Endothelial cell of coronary artery (primary cell): ENCODE measurements at places on chromosomes 7 and 10. TPM values are rescaled to one million over a fixed set of nuclear protein-coding genes. Genes with fewer than 3 reads are reported as not detected.

ZNF804B gene
- total RNA-seq, result under 0.01 TPM in 1 of 2 replicates, not detected in the other

PKD2L1 gene
- not detected in 2 replicates for total RNA-seq

CALHM1 gene
- not detected in 2 replicates for total RNA-seq

ZNF736 gene
- 2.6 and 7.9 TPM in 2 replicates for total RNA-seq

EIF5AL1 gene
- total RNA-seq, result 0.38 and 0.45 TPM in 2 replicates

DRGX gene
- total RNA-seq, result not detected in 2 replicates

ARHGAP22 gene
- total RNA-seq, result 54.2 and 72.1 TPM in 2 replicates

TMEM273 gene
- total RNA-seq, result 0.28 and 6.1 TPM in 2 replicates

EPO gene
- total RNA-seq, result not detected in 2 replicates

LEP gene
- under 0.01 TPM in 1 of 2 replicates, not detected in the other for total RNA-seq

P4HA1 gene
- total RNA-seq, result 57.9 and 284 TPM in 2 replicates

PRSS1 gene
- total RNA-seq, result not detected in 2 replicates

BMPER gene
- total RNA-seq, result 0.45 and 8.8 TPM in 2 replicates
